Kidney epithelial cell (primary cell): ENCODE measurements at places on chromosomes 12 and 14. TPM values are rescaled to one million over a fixed set of nuclear protein-coding genes. Genes with fewer than 3 reads are reported as not detected.

P2RX7 gene
- 0.29 and 0.96 TPM in 2 replicates for total RNA-seq

GPX2 gene
- not detected in 2 replicates for total RNA-seq

ENDOU gene
- total RNA-seq = not detected in 2 replicates

OAS3 gene
- 26.4 and 29.0 TPM in 2 replicates for total RNA-seq

TMEM179 gene
- total RNA-seq = not detected in 2 replicates

DNA sequence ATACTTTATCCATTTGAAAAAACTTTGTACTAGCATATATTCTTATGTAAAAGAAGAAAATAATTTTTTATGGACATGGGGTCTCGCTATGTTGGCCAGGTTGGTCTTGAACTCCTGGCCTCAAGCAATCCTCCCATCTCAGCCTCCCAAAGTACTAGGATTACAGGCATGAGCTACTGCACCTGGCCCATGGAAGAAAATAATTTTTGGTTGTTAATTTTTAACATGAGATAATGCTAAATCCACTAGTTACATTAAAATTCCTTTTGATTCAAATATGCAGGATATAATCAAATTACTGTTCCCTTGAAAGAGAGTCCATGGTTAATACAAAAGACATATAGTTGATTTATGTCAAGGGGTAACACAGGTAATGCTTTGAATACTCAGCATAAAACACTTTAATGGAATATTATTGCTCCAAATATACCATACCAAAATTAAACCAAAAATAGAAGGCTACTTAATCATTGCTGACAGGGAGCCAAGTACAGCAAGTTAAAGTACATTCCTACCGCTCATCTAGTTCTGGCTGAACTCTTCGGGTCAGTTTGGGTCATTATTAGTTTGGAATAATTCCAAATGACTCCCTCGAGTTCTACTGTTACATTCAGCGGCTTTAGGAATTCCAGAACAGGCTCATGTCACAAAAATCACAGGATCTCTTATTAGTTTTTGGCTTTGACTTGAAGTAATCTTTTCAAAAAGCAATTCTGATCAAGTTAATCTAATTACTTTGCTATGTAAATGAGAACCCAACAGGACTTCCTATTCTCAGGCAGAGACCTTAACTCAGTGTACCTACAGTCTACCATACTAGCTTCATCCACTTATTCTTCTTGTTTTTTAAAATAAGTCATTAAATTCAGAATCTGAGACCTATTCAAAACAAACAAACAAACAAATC, 6.1 kb downstream of the SOS2 start:
- peak; percentile 48 for DNase-seq

DNA sequence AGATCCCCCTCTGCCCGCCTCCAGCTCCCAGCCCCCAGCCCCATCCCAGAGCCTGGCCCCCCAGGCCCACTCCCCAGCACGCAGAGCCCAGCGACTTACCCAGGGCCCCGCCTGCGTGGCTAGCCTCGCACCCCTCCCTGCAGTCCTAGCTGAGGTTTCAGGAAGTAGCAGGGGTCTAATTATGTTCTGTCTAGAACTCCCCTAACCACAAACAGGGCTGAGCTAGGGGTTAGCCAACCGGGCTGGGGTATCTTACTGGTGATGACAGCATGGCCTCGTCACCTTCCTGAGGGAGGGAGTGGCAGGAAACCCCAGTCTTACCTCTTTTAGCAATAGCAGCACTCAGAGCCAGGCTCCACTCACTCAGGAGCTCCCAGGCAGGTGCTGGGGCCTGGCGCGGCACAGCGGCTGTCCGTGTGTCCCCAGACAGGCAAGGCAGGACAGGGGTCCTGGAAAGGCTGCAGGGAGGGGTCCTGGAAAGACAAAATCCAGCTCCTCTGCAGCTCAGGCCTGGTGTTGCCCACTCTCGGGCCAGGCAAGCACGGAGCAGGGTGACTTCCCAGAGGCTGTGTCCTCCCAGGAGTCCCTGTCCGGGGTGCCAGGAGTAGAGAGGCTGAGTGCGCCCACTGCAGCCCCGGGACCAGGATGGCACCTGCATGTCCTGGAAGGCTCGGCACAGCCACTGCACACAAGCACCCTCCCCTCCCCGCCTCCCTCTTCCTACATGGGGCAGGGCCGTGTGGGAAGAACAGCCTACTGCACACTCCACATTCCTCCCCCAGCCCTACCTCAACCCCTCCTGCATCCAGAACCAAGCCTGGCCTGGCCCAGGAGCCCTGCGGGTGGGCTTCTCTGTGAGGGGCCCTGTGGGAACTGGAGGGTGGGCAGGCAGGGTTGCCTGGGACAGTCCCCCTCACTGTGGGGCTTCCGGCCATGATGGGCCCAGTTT, at the start of gene GPR132:
Gene GPR132 (minus strand): TSS at position 151 of the 949 bp plus-strand sequence. CDS start 10,010 bp downstream, outside the sequence.
- DNase-seq = no peak

DNA sequence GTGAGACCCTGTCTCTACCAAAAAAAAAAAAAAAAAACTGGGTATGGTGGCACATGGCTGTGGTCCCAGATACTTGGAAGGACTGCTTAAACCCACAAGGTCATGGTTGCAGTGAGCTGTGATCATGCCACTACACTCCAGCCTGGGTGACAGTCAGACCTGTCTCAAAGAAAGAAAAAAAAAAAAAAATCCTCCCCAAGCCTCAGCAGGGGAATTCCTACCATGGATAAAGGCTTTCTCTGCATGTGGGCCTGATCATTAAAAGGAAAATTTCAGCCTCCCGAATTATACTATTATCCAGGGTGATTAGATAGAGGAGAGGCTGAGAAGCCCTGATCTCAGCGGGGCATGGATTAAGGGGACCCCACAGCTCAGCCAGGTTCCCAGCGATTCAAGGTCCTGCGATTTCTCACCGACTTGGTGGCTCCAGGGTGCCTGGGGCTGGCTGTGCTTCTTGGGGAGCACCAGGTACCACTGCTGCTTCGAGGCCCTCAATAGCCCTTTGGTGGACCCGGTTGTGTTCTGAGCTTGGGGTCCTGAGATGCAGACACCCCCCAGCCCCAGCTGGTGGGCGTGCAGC, 5.6 kb downstream of the SH2B3 start:
- no peak for DNase-seq

- DNase-seq = no peak
These were observed 1.2 kb upstream of the PA2G4 start for GRCh38 chr12:56103066-56103711.

DNA sequence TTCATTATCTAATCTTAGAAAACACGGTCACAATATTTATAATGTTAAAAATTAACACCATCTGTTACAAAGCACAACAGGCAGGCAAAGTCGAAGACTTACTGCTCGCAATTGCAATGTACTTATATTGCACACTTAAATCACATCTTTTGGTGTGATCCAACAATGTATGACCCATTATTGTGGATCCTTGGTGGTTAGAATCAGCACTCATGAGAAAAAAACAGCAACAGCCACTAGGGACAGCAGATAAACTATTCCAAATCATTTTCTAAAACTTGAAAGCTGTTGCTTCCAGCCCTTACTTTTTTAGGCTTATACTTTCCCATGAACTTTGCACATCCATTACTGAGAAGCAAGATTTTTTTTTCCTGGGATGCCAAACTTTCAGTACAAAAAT, 20.4 kb downstream of the COX16 start:
- DNase-seq = no peak

- no peak for DNase-seq
These were observed 268.2 kb downstream of the DPF3 start for GRCh38 chr14:72625689-72626088.

GRCh38 chr12:111024205-111024801, 103.9 kb upstream of the MYL2 start:
- DNase-seq = no peak

- peak; percentile 31 for DNase-seq
These were observed 13.2 kb upstream of the ARF6 start for GRCh38 chr14:49879646-49880204.

GRCh38 chr12:58860788-58861240, 59.5 kb downstream of the LRIG3 start:
- no peak for DNase-seq

DNA sequence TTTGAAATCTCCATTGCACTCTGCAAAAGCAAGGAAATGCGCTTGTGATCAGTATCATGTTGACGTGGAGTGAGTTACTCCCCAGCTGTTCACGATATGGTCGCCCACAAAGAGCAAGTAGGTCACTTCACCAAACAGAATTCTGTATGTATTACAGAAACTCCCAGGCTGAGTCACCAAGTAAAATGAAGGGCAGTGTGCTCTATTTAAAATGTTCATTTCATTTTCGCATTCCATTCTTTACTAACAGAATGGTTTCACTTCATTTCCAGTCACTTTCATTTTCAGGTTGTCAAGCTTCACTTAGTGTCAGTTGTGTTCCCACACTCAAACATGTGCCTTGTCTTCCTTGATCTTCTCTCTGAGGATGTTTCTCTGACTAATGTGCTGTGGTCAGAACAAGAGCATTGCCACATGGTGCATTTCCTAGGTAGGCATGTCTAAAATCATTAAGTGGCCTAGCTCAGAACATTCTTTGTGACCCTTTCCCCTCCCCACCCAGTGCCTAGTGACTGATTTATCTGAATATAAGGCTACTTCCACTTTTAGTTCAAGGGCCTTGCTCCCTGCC, 391.2 kb downstream of the RAD51B start:
- peak; percentile 99 for DNase-seq

DNA sequence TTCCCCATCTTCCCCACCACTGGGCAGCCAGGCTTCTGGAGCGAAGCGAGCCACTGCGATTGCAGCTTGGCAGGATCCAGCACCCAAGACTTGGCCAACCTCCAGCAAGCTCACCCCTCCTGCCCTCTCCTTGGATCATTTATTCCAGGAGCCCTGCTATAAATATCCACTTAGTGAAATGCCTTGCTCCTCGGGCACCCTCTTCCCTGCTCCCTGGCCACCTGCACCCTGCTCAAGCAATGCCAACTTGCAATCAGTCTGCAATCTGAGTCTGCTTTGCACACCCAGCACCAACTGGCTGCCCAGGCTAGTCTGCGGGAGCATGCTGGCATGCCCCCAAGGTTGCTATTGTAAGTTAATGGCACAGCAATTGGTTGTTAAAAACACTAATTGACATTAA, 666.0 kb downstream of the MED13L start:
- no peak for DNase-seq

- DNase-seq = no peak
These were observed 2.1 kb downstream of the RPS29 start for GRCh38 chr14:49584058-49584457.

GRCh38 chr14:76484355-76484754, 108.4 kb downstream of the ESRRB start:
- DNase-seq = no peak

DNA sequence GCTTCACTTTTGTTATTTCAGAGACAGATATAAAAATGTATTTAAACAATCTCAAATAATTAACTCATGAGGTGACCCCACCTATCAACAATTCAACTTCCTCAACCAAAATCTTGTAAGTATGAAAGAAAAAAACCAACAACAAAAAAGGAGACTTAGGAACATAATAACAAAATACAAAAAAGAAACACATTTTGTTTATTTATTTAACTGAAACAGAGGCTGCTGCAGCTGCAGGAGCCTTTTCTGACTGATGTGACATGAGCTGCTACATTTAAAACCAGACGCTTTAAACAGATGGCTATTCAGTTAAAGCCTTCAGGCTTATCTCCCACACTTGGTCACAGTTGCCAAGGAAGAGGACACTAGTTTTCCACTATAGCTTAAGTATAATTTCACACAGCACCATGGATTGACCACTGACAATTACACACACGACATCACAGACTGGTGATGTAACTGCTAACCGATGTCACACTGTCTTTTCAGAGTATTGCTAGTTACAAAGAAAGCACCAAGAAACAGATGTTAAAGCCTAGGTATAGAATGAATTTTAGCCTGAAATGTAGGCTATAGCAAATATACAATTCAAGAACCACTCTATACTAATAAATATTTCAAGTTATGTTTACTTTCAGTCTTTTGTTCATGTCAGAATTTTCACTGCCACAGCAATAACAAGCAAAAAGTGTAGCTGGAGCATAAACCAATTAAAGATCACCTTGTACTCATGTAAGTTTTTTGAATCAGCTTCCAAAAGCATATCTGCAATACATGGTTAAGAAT, 113.0 kb downstream of the MED13L start:
- no peak for DNase-seq

DNA sequence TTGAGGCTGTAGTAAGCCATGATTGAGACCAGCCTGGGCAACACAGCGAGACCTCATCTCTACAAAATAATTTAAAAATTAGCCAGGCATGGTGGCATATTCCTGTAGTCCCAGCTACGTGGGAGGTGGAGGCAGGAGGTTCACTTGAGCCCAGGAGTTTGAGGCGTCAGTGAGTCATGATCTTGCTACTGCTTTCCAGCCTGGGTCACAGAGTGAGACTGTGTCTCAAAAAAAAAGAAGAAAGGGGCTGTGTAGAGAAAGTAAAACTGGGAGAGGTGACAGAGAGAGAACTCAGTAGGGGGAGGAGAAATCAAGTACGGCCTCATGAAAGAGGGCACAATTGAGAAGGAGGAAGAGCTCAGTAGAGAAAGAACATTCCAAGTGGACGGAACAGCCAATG, 12.4 kb downstream of the TECPR2 start:
- no peak for DNase-seq

GRCh38 chr14:52596861-52597260, 44.2 kb downstream of the GPR137C start:
- no peak for DNase-seq

DNA sequence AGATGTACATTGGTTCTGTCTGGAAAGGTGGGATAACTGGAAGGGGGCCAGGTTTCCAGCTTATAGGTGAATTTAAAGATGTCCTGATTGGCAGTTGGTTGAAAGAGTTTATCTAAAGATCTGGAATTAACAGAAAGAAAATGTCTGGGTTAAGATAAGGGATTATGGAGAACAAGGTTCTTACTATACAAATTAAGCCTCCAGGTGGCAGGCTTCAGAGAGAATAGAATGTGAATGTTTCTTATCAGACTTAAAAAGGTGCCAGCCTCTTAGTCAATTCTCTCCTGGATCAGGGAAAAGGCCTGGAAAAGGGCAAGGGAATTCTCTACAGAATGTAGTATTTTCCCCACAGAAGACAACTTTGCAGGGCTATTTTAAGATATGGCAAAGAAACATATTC, 53.1 kb downstream of the CNTN1 start:
- DNase-seq = no peak

DNA sequence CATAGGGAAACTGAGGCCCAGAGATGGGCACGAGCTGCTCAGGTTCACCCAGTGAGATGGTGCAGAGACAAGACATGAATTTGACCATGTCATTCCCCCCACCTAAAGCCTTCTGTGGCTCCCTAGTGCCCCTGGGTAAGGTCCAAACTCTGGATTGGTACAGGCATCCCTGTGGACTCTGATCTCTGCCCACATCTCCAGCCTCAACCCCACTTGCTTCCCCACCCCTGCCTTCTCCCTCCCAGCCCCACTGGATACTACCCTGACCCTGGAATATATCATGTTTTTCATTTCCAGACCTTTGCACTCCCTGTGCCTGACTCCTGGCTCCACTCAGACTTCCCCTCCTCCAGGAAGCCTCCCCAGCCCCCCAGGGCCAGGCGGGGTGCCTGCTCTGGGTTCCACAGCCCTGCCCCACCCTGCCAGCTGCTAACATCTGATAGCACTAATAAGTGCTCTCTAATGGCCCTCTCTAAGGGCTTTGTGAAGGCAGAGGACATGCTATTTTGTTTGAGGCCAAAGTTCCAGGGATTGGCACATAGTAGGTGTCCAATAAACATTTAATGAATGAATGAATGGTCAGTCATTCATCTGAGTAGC, 1.1 kb upstream of the SDSL start:
- no peak for DNase-seq

- DNase-seq = no peak
These were observed 167.3 kb upstream of the SSTR1 start for GRCh38 chr14:38040411-38040810.
